ENCODE measurements at places on chromosomes 1 and 21. TPM values are rescaled to one million over a fixed set of nuclear protein-coding genes. Genes with fewer than 3 reads are reported as not detected.

DNA sequence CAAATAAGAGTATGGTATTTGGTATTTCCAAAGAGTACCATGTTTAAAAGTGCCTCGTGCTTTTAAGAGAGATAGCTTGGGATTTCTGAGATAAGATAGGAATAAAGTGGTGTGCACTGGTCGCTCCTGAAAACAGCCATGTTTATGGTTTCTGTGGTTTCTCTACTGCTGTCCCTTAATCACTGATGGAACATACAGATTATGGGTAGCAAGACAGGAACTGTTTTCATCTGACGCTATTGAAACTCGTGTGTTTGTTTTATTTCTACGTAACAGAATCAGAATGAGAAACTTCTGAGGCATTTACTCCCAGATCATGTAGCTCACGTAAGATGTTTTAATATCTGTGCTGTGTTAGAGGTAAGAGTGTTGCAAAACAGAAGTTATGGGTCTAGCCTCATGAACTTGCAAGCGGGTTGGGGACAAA is 126.0 kb downstream of the KIAA0319L start:
- DNase-seq = no peak

The CD52 gene
- not detected for total RNA-seq

- DNase-seq = peak; percentile 99
These were observed at the start of gene ELF3 for GRCh38 chr1:202010180-202011015. TSS of gene ELF3 (plus strand) at chr1:202010587. CDS start at chr1:202011137, 550 bp downstream.

- no peak for DNase-seq
These were observed 21.7 kb upstream of the ZBTB21 start for GRCh38 chr21:42031816-42032215.

The NLRP3 gene
- 9.9 TPM for total RNA-seq

Data from renal cortical epithelial cell (primary cell).